ENCODE measurements at places on chromosomes 6 and 20.
A peak's percentile ranks its signal among the peaks of the same experiment; 100 is the strongest.

GRCh38 chr6:26197933-26198721 lies 110.9 kb downstream of the HFE start:
- DNase-seq: peak; percentile 51

DNA sequence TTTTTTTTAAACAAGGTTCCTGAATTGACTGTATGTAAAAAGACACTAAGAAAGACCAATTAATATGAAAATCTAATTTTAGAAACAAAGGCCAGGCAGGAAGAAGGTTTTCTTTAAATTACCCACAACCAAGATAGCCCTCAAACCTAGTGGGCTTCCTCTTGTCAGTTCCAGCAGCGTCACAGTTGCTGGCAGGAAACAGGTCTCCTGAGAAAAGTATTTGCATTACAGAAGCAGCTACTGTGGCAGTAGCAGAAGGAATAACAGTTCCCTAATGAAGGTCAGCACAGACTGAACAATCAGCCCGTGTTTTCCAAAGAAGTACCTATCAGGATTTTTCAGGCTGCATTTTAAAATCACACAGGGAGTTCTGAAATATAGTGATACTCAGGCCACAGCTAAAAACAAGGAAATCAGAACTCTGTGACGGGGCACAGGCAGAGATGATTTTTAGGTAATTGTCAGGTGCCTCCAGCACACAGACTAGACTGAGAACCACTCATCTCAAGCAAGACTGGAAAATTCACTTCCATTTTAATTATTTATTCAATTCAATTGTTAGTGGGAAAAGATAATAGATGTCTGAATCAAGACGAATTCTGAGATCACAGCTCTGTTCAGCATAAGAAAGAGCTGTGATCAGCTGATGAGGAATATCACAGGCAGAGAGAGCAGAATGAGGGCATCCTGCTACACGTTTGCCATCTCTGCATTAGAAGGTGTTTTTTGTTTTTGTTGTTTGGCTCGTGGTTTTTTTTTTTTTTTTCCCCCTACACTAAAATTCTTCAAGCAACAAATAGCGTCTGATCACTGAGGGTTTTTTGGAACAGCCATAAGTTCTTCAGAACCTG lies 230.5 kb upstream of the KHDRBS2 start:
- no peak for DNase-seq

DNA sequence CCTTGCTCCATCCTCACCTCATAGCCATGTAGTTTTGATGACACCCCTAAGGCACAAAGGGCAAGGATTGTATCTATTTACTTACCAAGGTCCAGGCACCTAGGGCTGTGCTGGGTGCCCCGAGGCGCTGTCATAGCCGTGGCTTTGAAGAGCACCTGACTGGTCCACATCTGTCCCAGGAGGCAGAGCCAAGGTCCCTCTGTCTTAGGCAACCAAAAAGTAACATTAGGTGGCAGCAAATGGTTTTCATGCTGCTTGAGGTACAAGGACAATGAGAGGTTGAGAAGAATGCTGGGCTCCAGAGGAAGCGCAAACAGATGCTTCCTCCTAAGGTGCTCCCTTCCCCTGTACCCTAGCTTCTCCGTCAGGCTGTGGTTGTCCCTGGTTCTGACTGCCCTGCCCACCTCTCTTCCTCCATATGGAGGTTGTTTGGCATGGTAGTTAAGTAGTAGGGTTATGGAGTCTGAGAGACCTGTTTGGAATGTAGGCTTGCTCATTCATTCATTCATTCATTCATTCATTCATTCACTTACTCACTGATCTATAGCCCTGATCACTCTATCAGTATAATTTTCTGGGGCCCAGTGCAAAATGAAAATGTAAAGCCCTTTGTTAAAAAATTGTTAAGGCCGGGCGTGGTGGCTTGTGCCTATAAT lies 3.0 kb upstream of the UQCC2 start:
- DNase-seq: no peak

GRCh38 chr6:50288881-50289280 lies 239.2 kb upstream of the DEFB112 start:
- DNase-seq: peak; percentile 62

DNA sequence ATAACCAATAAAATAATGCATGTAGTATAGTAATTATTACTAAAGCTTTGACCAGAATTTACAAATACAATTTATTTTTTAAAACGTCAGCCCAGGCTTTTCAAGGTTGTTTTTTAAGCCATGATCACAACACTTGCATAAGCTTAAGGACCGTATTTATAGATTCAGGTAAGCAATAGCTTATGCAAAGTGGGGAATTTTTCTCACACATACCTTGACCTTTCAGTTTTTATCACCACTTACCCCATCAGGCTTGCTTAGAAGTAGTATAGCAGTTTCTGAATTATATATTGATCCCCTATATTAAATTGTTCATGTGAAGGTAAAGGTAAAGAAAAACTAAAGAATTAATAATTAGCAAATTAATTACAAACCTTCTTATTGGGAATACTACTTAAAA lies 232.3 kb upstream of the FKBP1C start:
- no peak for DNase-seq

DNA sequence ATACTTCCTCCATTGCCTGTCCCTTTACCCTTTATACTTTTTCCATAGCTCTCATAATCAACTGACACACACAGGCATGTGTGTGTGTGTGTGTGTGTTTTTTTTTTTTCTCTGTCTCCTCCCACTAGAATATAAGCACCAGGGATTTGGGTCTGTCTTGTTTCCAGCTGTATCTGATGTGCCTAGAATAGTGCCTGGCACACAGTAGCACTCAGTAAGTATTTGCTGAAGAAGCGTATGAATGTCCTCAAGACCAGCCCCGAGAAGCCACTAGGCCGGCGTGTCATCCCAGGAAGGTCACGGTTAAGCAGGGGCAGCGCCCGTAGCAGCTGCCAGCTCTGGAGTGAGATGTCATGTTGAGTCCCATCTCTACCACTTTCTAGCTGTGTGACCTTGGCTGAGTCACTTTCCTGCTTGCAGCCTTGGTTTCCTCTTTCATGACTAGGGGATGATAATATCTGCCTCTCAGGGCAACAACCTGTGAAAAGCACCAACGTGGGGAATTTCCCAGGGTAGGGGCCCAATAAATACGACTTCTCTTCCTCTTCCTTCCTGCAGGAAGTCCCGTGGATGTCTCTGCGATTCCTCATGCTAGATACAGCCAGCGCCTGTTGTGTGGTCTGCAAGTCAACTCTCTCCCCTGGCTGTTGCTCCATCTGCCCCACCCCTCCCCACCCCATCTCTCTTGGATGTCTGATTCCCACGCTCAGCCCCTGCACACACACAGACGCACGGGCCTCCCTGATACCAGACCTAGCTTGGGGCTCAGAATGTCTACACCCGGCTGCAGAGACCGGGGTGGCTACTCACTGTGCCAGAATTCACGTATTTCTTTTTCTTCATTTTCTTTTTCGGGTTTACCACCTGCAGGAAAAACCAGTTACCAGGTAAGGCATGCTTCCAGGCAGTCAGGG lies 58.1 kb downstream of the RAB44 start:
- DNase-seq: peak; percentile 41

GRCh38 chr6:109362102-109362884 lies 20.0 kb downstream of the CD164 start:
- no peak for DNase-seq

- no peak for DNase-seq
Observed at GRCh38 chr6:41359617-41360313, 24.4 kb downstream of the NCR2 start.

- DNase-seq: no peak
Observed at GRCh38 chr20:1805161-1805581, 90.0 kb upstream of the SIRPA start.

GRCh38 chr20:53208110-53208832 lies 236.1 kb downstream of the TSHZ2 start:
- DNase-seq: no peak

DNA sequence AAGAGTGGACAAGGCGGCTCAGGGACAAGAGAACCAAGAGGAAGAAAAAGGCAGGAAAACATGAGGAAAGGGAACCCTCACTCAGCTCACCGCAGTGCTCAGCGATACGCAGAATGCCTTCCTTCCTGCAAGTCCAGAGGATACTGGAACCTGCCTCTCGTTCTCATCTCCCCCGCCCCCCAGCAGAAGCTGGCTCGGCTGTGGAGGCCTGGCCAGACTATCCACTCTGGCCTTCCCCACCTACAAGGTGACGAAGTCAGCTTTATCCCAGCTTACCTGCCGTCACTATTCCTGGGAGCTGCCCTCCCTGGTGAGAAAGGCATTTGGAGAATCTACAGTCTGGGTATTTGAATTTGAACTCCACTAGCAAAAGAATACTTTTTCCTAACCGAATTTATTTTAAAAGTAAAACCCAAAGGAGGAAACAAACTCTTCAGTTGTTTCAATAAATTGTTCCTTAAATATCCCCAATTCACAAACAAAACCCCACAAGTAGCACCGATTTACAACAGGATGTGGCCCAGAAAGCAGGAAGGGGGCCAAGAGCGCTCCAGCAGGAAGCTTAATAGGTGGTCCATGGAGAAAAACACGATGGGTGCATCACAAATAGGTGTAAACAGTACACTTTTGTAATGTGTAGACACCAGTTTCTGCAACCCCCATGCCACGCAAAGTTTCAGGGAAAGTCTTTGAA lies 2.1 kb upstream of the DIDO1 start:
- DNase-seq: peak; percentile 14

DNA sequence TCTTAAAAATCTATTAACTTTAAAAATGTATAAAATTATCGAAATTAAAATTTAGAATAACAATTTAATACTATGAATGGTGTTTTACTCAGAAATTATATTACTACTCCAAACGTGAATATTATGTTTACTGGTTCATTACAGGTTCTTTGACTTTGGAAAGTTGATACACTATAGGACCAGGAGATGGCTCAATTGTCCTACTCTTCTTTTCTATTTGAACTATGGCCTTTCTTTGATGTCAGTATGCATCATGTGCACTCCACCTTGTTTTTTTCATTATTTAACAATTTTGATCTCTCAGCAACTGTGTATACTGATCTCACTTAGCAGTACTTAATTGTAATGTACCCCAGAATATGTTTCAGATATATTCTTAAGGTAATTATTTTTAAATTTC lies 391.5 kb upstream of the MANEA start:
- DNase-seq: no peak

DNA sequence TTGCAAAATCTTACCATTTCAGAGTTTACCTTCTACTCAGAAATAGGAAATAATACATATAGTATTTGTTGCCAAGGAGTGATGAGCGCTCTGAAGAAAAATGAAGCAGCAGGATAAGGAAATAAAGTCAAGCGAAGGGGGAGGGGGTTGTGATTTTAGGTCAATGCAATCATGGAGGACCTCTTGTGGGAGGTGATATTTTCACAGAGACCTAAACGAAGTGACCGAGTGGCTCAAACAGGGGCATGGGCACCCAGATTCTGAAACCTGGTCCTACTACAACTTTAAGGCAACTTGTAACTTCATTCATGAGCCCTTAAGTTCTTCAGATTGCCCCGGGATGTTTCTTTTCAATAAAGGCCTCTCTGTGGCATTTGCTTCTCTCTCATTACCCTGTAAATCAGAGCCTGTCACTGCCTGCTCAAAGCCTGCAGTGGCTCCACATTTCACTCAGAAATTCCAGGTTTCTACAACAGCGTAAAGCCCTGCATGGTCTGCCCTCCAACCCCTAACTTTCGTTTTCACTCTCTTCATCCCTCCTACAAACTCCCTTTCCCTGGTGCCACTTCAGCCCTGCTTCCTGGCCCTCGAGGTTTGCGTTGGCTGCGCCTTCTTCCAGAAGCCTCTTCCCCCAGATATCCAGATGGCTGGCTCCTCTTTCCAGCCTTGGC lies 162.7 kb downstream of the TBC1D7 start:
- DNase-seq: no peak

GRCh38 chr6:49336514-49337131 lies 126.4 kb downstream of the MMUT start:
- DNase-seq: no peak

- DNase-seq: no peak
Observed at GRCh38 chr6:158279615-158280014, 32.6 kb upstream of the TULP4 start.

DNA sequence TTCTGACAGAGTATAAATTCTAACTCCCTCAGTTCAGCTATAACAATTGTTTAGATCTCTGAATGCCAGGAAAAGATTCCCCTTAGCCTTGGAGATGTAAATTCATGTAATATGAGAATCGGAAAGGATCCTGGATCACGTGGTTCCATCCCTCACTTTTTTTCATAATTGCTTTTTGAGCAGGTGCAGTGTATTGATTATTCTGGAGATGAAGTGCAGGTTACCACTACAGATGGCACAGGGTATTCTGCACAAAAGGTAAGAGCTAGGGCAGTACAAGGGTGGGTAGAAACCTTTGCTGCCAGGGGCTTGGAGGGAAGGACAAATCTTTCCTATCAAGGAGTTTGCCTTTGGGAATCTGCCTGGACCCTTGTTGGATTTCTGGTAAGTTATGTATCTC lies 52.7 kb downstream of the KDM1B start:
- DNase-seq: no peak

DNA sequence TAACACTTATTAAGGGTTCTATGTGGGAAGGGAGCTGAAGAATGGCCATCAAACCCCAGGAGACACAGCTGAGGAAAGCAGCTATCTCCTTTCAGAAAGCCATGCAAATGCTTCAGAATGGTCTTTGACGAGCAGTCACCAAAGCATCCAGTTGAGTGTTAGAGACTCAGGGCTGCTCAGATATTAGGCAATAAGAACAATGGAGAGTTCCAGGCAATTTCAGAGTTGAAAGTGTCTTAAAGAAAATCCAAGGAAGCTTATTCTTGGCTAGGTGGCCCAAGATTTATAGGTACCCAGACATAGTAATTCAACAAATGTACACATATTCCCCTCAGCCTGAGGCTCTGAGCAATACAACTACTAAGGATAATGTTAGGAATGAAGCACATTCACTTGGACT lies 180.1 kb upstream of the SOX4 start:
- DNase-seq: no peak

DNA sequence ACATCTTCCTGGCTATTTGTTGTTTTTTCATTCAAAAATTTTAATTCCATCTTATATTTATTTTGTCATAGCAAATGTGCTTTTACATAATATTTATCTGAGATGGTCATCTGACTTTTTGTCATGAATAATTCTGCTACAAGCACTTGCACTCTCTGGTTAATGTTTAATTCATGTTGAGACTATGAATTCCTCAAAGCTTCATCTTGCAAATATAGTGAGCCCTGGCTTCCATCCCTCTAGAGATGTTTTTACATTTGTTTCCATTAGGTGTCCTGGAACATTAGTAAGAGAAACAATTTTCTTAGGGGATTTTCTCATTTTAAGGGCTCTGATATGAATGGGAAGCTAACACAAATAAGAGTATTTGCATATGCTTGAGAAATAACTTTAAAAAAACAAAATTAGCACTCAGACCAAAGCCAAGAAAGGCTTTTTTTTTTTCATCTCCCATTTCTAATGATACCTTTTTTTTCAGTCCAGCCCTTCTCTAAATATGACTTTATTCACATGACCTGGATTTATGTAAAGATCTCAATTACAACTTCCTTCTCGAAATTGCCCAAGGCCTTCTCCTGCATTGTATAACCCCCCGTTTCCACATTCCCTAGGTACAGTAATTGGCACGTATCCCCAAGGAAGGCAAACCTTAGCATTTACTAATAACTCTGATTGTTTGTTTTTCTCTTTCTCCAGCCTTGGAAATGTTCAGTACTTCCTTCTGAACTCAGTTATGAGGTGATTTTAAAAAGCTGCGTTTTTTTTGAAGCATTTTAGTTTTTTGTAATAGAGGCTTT lies 797.0 kb upstream of the GJE1 start:
- no peak for DNase-seq

Measured in fibroblast of skin of right quadriceps (primary cell).